ENCODE measurements at places on chromosomes 6 and 20. TPM values are rescaled to one million over a fixed set of nuclear protein-coding genes. Genes with fewer than 3 reads are reported as not detected.

Gene GUCA1A
- total RNA-seq = not detected

Gene LIN28B
- total RNA-seq = not detected

Gene FOXS1
- total RNA-seq = 2.8 TPM

Gene CRISP3
- not detected for total RNA-seq

Gene CBLN4
- not detected for total RNA-seq

Gene LZTS3
- total RNA-seq = 2.2 TPM

Gene DHX35
- total RNA-seq = 8.9 TPM

Gene CHD6
- total RNA-seq = 20.4 TPM
